ENCODE measurements at places on chromosomes 3 and 15. TPM values are rescaled to one million over a fixed set of nuclear protein-coding genes. Genes with fewer than 3 reads are reported as not detected.

The RHOV gene
- 4.9 TPM for polyA plus RNA-seq

The GABPB1 gene
- 28.9 TPM for polyA plus RNA-seq

The SEMA3B gene
- 6.5 TPM for polyA plus RNA-seq

The JAGN1 gene
- 53.7 TPM for polyA plus RNA-seq

The GADL1 gene
- not detected for polyA plus RNA-seq

The GPR87 gene
- polyA plus RNA-seq, result 0.41 TPM

The FOXL2 gene
- polyA plus RNA-seq, result 3.6 TPM

DNA sequence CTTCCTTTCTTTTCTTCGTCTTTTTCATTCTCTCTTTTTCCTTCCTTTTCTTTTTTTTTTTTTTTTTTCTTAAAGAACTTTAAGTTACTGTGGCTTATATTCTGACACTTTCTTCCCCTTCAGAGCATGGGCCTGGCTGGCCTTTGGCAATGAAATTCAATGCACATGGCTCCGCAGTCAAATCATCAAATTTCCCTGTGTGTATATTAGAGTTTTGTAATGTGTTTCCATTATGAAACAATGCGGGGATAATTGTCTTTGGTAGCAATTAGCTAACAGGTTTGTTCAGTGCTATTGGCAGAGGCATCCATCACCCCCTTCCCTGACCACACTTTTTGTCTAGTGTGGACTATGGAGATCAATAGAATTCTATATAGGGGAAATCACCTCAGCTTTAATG, 80.5 kb downstream of the CDIN1 start:
- no peak for DNase-seq

- DNase-seq, result no peak
Observed at GRCh38 chr15:56953790-56954189, 35.3 kb downstream of the TCF12 start.

DNA sequence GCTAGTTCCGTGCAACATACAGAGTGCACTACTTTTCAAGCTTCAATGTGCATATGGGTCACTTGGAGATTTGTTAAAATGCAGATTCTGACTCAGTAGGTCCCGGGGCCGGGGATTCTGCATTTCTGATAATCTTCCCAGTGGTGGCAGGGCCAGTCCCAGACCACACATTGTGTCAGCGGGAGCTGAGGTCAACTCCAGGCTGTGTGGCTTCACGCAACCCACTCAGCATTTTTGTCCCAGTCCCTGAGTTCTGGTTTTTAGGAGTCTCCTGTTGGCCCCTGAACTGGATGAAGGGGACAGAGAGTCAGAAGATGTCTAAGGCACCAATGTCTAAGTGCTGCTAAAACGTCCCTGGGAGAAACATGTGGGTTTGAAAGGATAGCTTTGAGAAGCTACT, 26.1 kb upstream of the CCDC174 start:
- no peak for DNase-seq

- no peak for DNase-seq
Observed at GRCh38 chr15:94404733-94405283, 173.4 kb downstream of the MCTP2 start.

DNA sequence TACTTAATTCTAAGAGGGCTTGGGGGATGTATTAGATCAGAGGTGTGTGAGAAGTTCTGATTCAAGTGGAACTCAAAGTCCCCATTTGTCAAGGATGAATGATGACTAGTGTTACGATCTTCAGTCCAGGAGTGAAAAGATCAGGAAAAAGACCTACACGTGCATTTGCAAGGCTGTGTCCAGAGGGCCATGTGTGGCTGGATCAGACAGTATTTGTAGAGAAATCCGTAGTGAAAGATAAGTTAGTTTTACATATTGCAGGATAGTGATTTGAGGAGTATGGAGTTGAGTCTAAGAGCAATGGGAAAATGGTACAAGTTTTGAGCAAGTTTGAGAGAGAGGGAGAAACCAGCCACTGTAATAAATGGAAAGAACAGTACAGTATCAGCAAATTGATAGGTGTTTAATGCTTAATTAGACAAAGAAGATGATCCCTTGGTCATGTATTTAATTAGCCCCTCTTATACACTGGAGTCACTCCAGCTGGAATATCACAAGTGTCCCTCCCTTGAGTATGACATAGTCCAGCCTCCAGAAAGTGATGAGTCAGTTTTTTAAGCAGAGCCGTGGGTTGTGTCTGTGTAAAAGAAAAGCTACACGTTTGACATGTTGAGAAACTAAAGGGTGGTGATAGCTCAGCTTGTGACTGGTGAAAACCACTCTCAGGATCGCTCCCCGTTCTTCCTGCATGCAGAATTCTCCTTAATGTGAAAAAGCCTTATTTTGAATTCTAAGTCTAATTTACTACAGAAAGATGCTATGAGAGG, 348.8 kb downstream of the ROBO1 start:
- DNase-seq, result no peak

- no peak for DNase-seq
Observed at GRCh38 chr3:89238846-89239245, 131.4 kb downstream of the EPHA3 start.

GRCh38 chr3:150725548-150725947, 21.8 kb upstream of the ERICH6 start:
- DNase-seq, result no peak

- DNase-seq, result no peak
Observed at GRCh38 chr3:25454005-25454927, 26.2 kb downstream of the RARB start.

DNA sequence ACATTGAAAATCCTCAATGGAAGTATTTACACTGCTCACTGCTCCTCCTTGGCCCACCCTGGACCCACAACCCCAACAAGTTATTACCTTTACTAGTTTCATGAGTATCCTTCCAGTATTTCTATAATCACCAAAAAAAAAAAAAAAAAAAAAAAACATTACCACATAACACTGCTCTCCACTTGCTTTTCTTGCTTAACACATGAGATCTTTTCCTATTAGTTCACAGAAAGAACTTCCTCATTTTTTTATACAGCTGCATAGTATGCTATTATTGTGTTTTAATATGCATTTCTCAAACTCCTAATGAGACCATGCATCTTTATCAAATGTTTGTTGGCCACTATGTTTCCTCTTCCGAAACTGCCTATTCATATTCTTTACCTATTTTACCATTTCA, 14.6 kb downstream of the GABPB1 start:
- DNase-seq, result no peak

DNA sequence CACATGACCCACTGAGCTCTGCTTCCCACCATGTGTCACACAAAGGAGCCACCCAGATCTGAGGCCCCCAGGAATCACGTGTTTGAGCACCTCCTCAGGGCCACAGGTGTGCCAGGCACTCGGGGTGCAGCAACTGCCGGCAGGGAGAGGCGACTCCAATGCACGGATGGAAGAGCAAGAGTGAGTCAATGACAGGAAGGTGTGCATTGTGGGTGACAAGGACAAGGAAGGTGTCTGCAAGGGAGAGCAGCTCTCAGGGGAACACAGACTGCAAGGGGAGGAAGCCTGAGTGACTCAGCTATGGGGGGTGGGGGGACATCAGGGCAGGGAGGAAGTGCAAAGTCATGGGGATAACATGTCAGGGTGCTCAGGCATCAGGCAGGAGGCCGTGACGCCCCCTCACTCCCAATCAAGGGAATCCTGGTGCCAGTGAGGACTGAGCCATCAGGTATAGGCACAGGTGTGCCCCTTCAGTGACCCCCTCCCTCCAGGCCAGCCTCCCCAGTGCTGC, 67.4 kb downstream of the NUP210 start:
- DNase-seq, result no peak
